ENCODE measurements at places on chromosomes 4 and X. TPM values are rescaled to one million over a fixed set of nuclear protein-coding genes. Genes with fewer than 3 reads are reported as not detected.

The TSPAN6 gene
- total RNA-seq = 4.6 TPM

The SPARCL1 gene
- 292 TPM for total RNA-seq

The GPC4 gene
- 7.1 TPM for total RNA-seq

The PCSK1N gene
- not detected for total RNA-seq

The OPRPN gene
- total RNA-seq = not detected

The CWH43 gene
- total RNA-seq = not detected

The TMEM31 gene
- total RNA-seq = not detected

The BGN gene
- total RNA-seq = 84.3 TPM

The GRIA3 gene
- total RNA-seq = 3.7 TPM

DNA sequence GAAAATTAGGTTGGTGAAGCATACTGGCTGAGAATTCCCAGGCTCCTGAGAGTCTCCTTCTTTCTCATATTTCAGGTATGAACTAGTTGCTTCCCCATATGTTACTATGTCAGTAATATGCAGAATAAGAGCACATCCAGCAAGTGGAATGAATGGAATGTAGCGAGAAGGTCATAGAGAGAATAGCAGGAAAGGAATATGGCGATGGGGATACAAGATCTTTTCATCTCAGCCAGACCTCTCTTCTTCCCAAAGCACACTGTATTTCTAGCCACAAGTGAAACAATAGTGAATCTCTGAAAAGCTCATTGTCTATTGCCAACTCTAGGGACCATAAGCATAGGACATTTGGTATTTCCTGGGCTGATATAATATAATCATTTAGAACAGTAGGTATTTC is 54.6 kb upstream of the MMAA start:
- no peak overlapping the region for H3K4me3 ChIP-seq
- no peak for DNase-seq
- H3K27ac ChIP-seq = no peak overlapping the region
- H3K27me3 ChIP-seq = no peaks in the 10 kb centered on the region
- H3K4me1 ChIP-seq = no peaks in the 10 kb centered on the region

- peak overlapping the region; percentile 32 for H3K27ac ChIP-seq
- no peaks in the 10 kb centered on the region for H3K27me3 ChIP-seq
- DNase-seq = no peak
- H3K4me3 ChIP-seq = no peak overlapping the region
Measured at GRCh38 chr4:169311643-169312365, 41.0 kb upstream of the SH3RF1 start.

GRCh38 chr4:89712141-89712540 is 124.8 kb downstream of the SNCA start:
- no peaks in the 10 kb centered on the region for H3K27me3 ChIP-seq
- H3K27ac ChIP-seq = no peak overlapping the region
- DNase-seq = no peak
- H3K36me3 ChIP-seq = no peaks in the 10 kb centered on the region

DNA sequence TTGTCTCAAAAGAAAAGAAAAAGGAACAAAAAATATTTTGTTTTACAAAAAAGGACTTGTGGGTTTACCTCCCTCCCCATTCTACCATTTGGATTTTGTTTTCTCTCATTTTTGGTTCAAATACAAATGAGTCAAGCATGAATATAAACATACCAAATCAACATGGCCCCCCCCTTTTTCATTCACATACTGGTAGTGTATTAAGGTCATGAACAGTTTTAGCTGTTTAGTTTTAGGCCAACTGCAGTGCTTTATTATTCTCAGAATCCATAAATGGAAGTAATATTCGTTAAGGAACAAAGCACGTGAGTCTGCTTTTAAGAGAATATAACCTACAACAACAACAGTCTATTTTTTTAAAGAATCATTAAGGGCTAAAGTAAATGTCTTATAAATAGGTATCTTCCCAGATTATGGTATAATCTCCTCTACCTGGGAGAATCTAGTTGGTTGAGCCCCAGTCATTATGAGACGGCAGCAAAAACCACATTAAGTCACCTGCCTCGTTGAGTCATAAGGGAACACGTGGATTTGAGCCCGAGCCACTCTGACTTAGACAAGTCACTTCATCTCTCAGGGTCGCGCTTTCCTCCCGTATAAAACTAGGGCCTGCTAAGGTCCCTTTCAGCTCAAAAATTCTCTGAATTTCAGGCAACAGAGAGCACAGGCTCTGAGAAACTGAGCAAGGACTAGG is 26.7 kb downstream of the BCLAF3 start:
- no peak overlapping the region for H3K4me3 ChIP-seq
- no peaks in the 10 kb centered on the region for H3K4me1 ChIP-seq
- no peak overlapping the region for H3K27ac ChIP-seq
- peaks cover 15% of the 10 kb centered on the region for H3K36me3 ChIP-seq
- no peak for DNase-seq

GRCh38 chrX:23392195-23392594 is 57.5 kb downstream of the PTCHD1 start:
- H3K4me1 ChIP-seq = no peaks in the 10 kb centered on the region
- DNase-seq = no peak
- H3K27me3 ChIP-seq = no peaks in the 10 kb centered on the region
- no peaks in the 10 kb centered on the region for H3K36me3 ChIP-seq

- H3K4me1 ChIP-seq = peaks cover 9% of the 10 kb centered on the region
- H3K27ac ChIP-seq = no peak overlapping the region
- DNase-seq = peak; percentile 26
- H3K4me3 ChIP-seq = no peak overlapping the region
- H3K36me3 ChIP-seq = no peaks in the 10 kb centered on the region
Measured at GRCh38 chrX:151902813-151903591, 9.7 kb upstream of the MAGEA4 start.

DNA sequence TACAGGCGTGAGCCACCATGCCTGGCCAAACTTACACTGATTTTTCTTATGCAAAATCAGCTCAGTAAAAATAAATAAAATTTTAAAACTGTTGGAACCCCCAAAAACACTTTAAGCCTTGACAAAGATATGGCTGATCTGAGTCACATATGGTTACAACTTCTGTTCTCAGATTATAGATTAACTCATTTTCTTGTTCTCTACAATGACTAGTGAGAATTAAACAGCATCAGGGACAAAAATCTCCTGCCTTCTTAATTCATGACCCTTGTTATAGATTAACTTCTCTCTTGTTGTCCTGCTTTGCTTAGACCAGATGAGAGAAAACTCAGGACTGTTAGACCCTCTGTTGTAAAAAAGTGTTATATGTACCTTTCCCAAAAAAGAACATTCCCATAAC is 24.2 kb upstream of the EXOC1L start:
- H3K36me3 ChIP-seq = no peaks in the 10 kb centered on the region
- H3K4me1 ChIP-seq = peaks cover 6% of the 10 kb centered on the region
- H3K27ac ChIP-seq = no peak overlapping the region
- peaks cover 84% of the 10 kb centered on the region for H3K27me3 ChIP-seq

- no peaks in the 10 kb centered on the region for H3K27me3 ChIP-seq
- no peaks in the 10 kb centered on the region for H3K4me1 ChIP-seq
- no peaks in the 10 kb centered on the region for H3K36me3 ChIP-seq
- DNase-seq = no peak
- H3K4me3 ChIP-seq = no peak overlapping the region
Measured at GRCh38 chr4:111773858-111774257, 371.4 kb upstream of the FAM241A start.

- no peaks in the 10 kb centered on the region for H3K4me1 ChIP-seq
- no peak overlapping the region for H3K27ac ChIP-seq
- H3K36me3 ChIP-seq = no peaks in the 10 kb centered on the region
- no peaks in the 10 kb centered on the region for H3K27me3 ChIP-seq
- DNase-seq = no peak
- no peak overlapping the region for H3K4me3 ChIP-seq
Measured at GRCh38 chr4:60485276-60485675, 714.9 kb upstream of the ADGRL3 start.

GRCh38 chr4:158811704-158812103 is 42.9 kb downstream of the FNIP2 start:
- H3K4me3 ChIP-seq = peak overlapping the region; percentile 30
- peaks cover 86% of the 10 kb centered on the region for H3K4me1 ChIP-seq
- no peaks in the 10 kb centered on the region for H3K27me3 ChIP-seq
- DNase-seq = no peak
- no peaks in the 10 kb centered on the region for H3K36me3 ChIP-seq
- peak overlapping the region; percentile 85 for H3K27ac ChIP-seq

DNA sequence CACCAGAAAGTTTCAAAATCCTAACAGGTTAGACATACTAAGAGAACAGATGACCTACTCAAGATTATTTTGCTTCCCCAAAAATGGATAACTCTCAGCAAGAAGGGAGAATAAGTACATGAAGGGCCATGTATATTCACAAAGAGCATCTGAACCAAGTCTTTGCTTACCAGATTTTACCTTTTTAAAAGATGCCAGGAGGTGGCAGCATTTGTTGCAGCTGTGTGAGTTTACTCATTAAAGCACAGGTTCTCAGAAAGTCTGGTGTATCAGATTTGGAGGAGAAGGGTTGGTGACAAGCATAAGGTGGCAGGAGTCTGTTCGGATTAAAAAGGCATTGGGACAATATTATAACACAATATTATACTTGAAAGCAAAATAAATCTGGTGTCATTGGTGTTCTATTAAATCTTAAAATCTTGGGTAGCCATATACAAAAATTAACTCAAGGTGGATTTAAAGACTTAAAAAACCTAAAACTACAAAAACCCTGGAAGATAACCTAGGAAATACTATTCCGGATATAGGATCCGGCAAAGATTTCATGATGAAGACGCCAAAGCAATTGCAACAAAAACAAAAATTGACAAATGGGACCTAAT is 51.3 kb upstream of the NFKB1 start:
- H3K27ac ChIP-seq = no peak overlapping the region
- no peak for DNase-seq
- no peaks in the 10 kb centered on the region for H3K36me3 ChIP-seq
- no peak overlapping the region for H3K4me3 ChIP-seq
- no peaks in the 10 kb centered on the region for H3K27me3 ChIP-seq

DNA sequence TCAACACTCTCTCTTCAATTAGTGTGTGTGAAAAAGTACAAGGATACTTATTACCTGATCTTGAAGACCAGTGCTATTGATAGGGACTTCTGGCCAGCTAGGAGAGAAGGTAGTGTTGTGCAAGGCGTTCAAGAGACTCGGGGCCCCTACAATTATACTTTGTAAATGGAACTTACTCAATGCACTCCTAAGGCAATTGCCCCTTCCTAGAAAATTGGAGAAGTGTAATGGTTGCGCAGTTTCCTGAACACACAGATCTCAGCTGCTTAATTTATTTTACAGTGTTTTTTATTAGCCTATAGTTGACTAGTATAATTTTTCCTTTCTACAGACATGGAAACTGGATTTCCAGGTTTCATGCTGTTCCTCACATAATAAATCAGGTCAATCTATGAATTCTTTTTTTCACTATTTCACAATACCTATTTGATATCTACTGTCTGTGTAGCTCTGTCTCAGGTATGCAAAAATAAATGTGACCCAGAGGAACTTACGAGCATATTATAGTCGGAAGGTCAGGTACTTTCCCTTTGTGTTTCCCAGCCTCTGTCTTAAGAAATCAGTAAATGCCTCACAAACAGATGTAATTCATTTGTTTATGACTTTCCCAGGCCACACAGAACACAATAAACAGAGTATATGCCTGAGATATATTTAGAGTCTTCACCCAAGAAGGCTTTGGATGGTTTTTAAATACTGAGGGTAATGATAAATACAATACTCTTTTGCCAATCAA is 89.1 kb upstream of the TET2 start:
- no peak for DNase-seq
- no peak overlapping the region for H3K4me3 ChIP-seq
- H3K27me3 ChIP-seq = no peaks in the 10 kb centered on the region
- no peak overlapping the region for H3K27ac ChIP-seq
- H3K4me1 ChIP-seq = peaks cover 9% of the 10 kb centered on the region

GRCh38 chr4:109690690-109691410 is 12.4 kb downstream of the CASP6 start:
- H3K36me3 ChIP-seq = peaks cover 62% of the 10 kb centered on the region
- H3K4me3 ChIP-seq = no peak overlapping the region
- DNase-seq = no peak
- no peaks in the 10 kb centered on the region for H3K4me1 ChIP-seq

DNA sequence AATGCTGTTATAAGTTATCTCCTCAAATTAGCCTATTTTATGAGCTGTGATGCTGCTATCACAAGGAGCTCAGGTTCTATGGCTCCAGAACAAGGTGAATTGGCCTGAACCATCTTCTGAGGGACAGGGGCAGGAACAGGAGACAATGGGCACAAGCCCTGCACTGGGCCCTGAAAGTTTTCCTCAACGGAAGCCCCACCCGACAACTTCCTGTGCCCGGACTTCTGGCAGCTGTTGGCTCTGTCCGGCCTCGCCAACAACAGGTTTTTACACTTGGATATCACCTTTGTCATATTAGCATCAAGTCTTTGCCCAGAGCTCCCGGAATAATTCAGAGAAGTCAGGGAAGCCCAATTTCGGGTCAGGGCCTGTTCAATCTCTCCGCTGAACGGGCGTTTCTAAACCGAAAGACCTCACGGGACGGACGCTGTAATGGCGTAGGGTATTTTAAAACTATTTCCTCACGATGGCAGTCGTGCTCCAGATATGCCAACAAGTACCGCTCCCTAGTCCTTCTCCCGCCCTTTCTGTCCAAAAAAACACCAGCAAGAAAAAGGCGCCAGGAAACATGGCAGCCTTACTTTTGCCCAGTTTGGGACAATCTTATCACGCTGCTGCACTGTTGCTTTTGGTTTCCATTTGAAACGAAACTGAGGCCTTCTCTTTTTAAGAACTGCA is 201.0 kb upstream of the STK26 start:
- H3K36me3 ChIP-seq = no peaks in the 10 kb centered on the region
- no peak for DNase-seq
- peak overlapping the region; percentile 37 for H3K4me3 ChIP-seq
- H3K4me1 ChIP-seq = no peaks in the 10 kb centered on the region
- H3K27ac ChIP-seq = peak overlapping the region; percentile 71

DNA sequence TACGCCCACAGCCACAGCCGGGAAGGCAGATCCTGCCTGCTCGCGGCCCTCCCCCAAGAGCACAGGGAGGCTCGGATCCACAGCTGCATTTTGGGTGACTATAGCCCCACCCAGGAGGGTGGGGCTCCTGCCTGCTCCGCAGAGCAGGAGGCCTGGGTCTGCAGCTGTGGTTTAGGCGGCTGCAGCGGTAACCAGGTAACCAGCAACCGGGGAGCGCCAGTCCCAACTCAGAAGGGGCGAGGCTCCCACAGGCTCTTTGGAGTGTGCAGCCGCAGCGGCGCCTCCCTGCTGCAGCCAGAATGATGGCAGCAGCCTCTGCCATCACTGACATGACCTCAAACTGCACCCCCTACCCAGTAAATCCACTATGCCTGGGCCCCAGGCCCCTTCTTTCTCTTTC is 148.0 kb upstream of the F9 start:
- no peak for DNase-seq
- H3K36me3 ChIP-seq = no peaks in the 10 kb centered on the region
- no peaks in the 10 kb centered on the region for H3K27me3 ChIP-seq
- H3K4me3 ChIP-seq = no peak overlapping the region
- no peak overlapping the region for H3K27ac ChIP-seq
- no peaks in the 10 kb centered on the region for H3K4me1 ChIP-seq

Data from left ventricle myocardium inferior (tissue), 1 donor.